ENCODE measurements at places on chromosomes 7 and 10.
A peak's percentile ranks its signal among the peaks of the same experiment; 100 is the strongest.

DNA sequence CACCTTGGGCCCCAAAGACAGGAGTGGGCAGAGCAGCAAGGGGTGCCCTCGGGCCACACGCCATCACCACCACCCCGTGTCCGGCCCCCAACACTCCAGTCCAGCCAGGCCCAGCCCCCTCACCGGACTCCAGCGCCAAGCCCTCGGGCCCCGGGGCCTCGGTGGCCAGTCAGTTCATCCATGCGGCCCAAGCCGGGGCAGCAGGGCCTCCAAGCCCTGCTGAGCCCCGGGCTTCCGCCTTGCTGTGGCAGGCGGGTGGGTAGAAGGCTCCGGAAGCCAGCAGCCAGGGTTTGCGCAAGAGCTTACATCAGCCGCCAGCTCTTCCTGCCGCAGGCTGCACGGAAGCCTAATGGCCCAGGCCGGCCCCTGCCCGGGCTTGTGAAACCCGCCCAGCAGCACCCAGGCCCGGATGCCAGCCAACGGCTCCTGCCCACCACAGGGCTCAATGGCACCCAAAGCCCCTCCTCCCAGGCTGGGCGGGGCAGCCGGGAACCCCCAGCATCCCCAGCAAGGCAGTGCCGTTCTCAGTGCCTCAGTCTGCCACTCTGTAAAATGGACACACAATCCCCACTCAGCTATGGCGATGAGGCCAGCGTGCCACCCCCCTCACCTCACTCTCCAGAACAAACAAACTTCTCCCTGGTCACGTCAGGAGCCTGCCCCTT is 26.5 kb downstream of the TNRC18 start:
- DNase-seq, result no peak

DNA sequence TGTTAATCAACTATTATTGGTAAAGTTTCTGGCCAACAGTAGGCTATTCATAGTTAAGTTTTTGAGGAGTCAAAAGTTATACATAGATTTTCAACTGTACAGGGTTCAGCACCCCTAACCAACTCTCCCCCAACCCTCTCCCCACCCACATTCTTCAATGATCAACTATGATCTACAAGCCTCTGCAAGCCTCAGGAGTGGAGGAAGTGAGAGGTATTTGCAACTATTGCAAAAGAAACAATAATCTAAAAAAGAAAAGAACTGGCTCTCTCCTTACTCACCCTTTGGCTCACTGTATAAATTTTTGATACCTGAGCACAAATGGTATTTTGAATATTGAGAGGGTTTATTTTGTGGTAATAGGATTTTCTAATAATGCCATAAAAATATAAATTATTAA is 179.8 kb downstream of the IPMK start:
- DNase-seq, result no peak

DNA sequence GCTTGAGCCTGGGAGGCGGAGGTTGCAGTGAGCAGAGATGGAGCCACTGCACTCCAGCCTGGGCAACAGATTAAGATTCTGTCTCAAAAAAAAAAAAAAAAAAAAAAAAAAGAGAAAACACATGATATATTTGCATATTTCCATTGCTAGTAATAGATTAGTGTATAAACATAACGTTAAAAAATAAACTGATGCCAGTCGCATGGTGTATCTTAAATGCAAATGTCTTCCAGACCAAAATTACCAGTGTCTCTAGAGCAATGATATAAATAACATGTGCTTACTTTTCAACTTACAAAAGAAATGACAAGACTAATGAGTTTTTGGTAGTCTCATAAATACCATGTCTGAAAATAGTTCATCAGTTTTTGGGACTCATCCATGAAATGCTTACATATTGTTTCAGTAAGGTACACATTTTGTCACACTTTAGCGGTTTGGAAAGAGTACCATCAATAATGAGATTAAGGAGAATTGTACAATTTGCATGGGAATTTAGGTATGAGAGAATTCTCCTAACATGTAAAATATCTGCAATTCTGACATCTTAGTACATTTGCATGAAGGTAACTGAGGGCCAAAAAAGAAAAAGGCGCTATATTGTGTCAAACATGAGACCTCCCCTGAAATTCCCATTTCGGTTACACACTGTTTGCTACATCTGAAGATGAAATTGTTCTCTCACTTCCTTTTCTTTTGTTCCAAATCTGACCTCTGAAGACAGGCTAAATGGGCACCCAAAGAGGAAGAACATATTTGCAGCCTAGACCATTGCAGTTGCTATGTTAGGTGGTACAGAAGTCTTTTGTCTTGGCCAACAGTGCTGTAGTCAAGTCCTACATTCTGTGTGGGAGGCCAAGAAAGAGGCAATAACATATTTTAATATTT is 51.5 kb upstream of the PIP4K2A start:
- DNase-seq, result no peak

- DNase-seq, result peak; percentile 12
Measured at GRCh38 chr10:52864201-52865106, 91.9 kb upstream of the MBL2 start.

DNA sequence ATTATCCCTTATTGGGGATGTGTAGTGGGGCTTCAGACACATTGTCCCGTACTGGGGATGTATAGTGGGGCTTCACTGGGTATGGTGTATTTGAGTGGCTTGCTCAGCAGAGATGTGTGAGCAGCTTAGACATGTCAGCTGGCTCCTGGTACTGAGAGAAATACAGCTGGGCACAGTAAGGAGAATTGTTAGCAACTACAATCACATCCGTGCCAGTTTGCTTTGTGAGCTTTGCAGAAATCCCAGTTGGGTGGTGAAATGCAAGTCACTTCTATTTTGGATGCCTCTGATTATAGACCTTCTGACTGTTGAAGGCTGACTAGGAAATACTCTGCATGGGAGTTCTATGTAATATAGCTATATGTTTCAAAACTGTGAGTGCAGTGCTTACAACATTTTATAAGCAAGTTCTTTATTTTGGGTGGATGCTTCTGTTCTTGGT is 10.8 kb downstream of the CCNY start:
- DNase-seq, result no peak

GRCh38 chr7:342681-343216 is 52.8 kb downstream of the FOXL3 start:
- DNase-seq, result no peak

DNA sequence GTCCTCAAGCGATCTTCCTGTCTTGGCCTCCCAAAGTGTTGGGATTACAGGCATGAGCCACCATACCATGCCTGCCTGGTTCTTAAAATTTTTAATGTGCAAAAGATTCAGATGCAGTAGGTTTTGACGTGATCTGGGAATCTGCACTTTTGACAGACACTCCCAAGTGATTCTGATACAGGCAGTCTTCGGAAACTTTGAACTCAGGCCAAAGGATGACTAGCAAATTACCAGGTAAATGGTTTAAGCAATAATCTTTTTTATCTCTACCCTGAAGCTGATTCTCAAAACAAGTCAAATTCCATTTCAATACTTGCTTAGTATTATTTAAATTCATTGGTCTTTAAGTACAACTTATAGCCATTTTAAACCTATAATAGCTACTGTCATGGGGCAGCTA is 2.6 kb upstream of the ADO start:
- no peak for DNase-seq

GRCh38 chr10:7090529-7090928 is 320.3 kb downstream of the SFMBT2 start:
- DNase-seq, result peak; percentile 11

Data from left renal pelvis (tissue), 4 donors.